Activated naive CD4-positive, alpha-beta T cell (primary cell): ENCODE measurements at places on chromosomes 6 and 20.

GRCh38 chr20:43750774-43751166 is 24.0 kb upstream of the GTSF1L start:
- DNase-seq = no peak

GRCh38 chr6:110822249-110822648 is 7.0 kb upstream of the CDK19 start:
- no peak for DNase-seq

DNA sequence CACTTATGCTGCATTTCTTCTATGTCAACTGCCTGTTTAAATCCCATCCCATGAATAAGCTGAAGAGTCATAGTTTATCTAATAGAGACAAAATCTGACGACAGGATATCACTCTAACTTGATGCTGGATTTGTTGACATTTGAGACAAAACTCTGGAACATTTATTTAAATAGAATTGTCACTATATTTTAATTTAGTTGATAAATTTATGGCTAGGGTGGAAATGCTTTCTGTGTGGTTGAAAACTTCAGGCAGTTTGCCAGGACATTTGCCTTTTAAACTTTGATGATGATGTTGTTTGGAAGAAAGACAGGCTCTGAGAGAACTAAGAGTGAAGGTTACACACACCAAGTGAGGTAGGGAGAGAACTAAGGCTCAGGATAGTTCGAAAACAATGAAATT is 68.1 kb downstream of the GJA1 start:
- no peak for DNase-seq

- peak; percentile 8 for DNase-seq
Observed at GRCh38 chr20:1266167-1266973, at the start of gene SNPH. Gene SNPH, plus strand, starts transcription at chr20:1266294. Its CDS starts 29,946 bp downstream, at chr20:1296240.

- DNase-seq = no peak
Observed at GRCh38 chr6:43222418-43223059, 6.7 kb downstream of the DNPH1 start.

- DNase-seq = no peak
Observed at GRCh38 chr6:45645302-45645701, 267.6 kb upstream of the SUPT3H start.

DNA sequence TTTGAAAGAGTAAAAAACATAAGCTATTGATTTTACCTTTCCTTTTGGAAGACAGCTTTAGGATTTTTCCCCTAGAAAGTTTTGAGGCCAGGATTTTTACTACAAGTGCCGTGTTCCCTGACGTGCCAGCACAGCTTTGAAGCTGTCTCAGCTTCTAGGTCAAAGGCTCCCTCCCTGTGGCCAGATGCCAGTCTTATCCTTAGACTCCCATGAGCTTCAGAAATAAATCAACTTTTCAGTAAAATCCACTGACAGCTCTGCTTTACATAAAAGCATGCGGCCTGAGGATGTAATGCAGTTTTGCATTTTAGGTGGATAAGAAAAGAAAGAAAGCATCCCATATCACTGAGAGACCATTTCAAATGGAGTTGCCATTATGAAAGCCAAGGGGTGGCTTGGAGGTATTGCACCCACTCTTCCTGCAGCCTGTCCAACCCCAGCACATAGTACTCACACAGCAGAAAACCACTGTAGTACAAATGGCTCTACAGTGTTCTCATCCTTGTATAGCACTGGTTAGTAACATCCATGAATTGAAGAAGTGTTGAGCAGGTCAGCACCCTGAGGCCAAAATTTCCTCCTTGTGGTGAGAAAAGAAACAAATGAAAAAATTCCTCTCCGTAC is 15.2 kb upstream of the ATXN1 start:
- DNase-seq = no peak

DNA sequence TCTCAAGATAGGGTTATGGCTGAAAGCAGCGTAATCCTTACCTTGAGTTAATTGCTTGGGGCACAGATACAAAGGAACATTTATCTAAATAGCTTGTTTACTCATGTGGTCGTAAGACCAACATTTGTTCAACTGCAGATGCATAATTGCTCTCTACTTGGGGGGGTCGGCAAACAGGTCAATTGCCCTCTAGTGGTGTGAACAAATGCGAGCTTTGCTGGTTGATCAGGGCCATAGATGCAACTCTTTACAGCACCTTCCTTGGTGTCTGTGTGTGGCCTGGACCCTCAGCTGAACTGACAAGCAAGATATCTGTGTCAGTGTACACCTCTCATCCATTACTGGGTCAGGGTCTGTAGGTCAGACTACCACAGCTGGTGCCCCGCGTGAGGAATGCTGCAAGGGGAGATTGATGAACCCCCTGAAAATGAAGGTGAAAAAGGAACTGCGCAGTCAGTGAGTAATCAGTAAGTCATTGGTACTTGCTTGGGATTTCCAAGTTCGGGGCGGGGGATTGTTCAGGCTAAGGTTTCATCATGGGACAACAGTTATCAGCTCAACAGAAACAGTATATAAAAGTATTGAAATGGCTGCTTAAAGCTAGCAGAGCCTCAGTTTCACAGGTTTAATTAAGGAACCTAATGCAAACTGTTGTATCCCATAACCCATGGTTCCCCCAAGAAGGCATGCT is 24.0 kb downstream of the HLA-DPA1 start:
- no peak for DNase-seq

DNA sequence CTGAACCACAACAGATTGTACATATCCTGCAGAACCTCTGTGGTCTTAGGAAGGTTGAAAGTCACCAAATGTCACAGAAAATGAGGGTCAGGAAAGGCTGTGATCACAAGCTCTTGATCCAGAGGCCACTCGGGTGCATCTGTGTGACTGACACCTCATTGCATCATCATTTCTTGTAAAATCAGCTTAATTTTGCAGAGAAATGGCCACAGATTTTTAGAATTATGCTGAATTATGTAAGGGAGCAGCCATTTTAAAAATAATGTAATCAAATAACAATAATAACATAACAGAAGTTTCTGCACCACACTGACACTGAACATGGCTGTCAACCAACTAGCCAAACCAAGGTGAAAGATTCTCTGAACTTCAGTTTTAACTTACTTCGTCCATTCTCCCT is 32.5 kb upstream of the PRND start:
- DNase-seq = no peak

DNA sequence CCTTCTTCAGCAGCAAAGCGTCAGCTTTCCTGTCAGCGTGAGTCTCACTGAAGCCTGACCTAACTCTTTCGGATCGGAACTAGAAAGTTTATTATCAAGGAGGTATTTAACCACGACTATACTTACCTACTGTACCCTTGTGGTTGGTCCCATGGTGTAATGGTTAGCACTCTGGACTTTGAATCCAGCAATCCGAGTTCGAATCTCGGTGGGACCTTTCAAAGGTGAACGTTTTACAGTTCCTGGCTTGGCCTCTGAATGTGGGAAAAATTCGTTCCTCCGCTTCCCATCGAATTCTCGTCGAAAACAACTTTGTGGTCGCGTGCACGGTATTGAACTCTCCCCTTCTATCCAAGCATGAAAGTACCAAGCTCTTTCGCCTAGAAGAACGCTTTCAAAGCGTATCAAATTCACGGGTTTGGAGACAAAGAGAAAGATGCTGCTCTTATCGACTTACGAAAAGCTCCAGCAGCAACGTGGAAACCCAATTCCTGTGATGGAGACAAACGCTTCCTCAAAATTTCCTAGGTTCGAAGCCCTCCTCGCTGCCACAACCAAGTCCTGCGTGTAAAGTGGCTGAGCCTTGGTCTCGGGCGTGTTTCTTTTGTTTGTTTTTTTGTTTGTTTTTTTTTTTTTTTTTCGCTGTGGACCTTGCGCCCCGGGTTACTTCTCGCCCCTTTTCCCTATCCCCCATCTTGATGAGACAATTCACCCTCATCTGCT is 63.7 kb downstream of the GPX5 start:
- DNase-seq = no peak

- no peak for DNase-seq
Observed at GRCh38 chr20:46913329-46914044, 18.8 kb downstream of the EYA2 start.

DNA sequence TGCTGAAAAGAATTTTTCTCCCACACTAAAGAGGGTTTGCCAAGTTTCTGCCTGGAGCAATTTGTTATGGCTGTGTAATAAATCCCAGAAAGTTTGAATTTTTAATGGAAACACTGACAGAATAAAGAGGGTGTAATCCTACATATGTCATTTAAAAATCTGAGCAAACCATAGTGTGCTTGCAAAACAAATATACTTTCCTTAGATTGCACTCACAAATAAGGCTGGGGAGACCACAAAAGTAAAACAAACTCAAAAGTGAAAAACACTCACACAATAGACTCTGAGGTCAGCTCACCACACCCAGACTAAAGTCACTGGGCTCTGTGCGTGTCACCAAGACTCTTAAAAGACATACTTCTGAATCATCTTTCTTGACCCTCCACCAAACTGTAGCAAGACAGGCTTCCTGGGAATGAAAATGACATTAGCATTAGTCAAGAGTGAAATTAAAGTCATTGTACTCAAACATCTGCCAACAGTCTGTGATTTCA is 4.8 kb upstream of the ATXN1 start:
- no peak for DNase-seq

DNA sequence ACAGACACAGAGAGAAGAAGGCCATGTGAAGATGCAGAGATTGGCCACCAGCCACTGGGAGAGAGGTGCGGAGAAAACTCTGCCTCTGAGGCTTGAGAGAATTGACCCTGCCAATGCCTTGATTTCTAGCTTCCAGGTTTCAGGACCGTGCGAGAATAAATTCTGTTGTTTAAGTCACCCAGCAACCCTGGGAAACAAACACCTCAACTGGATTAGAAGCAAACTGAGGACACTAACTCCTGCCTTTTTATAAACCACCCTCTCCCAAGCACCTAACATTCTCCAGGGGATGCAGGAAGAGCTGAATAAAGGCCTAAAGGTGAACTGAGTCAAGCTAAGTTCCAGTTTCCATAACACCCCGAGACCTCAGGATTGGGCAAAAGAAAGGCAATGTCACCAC is 136.1 kb downstream of the ANKRD60 start:
- no peak for DNase-seq

- no peak for DNase-seq
Observed at GRCh38 chr6:42249279-42249678, 31.6 kb upstream of the MRPS10 start.

GRCh38 chr20:48697845-48698491 is 129.8 kb downstream of the PREX1 start:
- DNase-seq = no peak

GRCh38 chr6:14811775-14812428 is 434.0 kb upstream of the JARID2 start:
- DNase-seq = no peak

DNA sequence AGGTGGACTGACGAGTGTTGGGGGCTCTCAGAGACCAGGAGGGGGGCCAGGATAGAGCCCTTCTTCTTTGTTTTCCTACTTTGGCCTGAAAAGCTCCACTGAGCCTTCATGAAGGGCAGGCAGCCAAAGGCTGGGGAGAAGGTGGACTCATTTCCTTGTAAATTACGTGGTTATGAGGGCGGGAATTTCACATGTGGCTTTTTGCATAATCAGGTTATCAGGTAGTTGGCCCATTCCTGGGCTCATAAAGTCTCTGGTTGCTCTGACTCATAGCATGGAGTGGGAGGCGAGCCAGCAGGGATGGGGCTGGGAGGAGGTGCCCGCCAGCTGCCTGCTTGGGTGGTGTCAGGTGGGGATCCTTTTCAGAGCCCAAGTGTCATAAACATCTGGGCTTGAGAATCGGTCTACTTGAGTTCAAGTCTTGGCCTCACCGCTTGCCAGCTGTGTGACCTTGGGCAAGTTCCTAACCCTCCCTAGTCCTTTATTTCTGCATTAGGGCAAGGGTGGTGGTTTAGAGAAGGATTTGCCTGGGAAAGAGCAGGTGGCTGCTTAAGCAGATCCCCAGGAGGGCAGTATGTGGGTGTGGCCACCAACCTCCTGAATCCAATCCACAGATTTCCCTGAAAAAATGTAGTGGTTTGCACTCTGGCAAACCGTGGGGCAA is 26.5 kb upstream of the RNF24 start:
- DNase-seq = no peak

DNA sequence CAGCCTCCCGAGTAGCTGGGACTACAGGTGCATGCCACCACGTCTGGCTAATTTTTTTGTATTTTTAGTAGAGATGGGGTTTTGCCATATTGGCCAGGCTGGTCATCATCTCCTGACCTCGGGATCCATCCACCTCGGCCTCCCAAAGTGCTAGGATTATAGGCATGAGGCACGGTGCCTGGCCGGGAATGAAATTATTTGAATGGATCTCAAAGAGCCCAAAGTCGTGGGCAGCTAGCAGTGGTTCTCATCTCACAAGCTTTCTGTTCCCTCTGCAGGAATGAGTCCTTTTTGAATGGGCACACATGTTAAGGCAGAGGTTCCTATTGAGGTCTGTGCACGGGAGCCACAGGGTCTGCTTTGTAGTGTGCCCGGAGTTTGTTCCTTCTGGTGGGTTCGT is 34.9 kb downstream of the PPP1R3G start:
- no peak for DNase-seq

DNA sequence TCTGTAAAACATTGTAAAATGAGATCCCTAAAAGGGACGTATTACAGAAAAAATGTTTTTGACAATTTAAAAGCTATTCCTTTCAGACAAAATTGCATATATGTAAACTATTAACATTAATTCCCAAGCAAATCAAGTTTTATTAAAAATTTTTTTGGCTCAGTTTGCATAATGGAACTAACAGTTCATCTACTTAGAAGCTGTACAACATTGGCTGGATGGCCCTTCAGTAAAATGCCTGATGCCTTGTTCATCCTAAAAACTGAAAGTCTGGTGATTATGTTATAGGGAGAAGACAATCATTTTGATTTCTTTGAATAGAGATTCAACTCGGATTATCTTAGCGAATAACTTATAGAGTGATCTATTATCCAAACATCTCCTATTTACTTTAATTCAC is 52.8 kb downstream of the ADGRG6 start:
- no peak for DNase-seq
